NCI-H1930 (cell line): ENCODE measurements at places on chromosomes 16 and 17.
A peak's percentile ranks its signal among the peaks of the same experiment; 100 is the strongest.

DNA sequence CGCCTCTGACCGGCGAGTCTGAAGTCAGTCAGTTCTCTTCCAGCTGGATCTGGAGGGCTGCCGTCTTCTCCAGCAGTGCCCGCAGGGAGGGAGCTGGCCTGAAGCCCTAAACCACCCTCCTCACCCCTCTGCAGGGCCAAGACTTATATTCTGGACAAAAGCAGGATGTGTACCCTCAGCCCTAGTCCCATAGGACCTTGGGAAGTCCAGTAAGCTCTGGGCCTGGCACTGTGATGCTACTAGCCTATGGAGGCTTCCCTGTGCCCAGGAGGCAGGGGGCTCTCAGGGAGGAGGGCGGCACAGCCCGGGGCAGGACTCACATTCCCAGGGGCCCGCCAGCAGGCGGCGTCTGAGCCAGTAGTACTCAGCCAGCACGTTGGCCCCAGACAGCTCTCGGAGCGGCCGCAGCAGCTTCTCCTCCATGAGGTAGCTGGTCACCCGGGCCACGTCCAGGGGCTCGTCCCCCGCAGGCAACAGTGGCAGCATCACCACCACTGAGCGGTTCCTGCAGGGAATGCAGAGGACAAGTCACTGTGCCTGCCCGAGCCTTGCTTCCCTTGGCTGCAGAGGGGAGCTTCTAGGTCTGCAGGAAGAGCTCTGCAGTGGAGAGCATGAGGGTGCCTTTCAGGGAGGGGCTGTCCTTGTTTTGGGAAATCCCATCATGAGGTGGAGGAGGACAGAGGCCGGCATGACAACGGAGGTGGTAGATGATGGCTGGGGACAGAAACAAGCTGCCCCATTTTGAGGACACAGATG, 41.7 kb downstream of the RMI2 start:
- DNase-seq, result no peak

- DNase-seq, result no peak
These were observed 58.0 kb downstream of the PITPNC1 start for GRCh38 chr17:67435122-67435521.

- no peak for DNase-seq
These were observed 23.7 kb upstream of the WSCD1 start for GRCh38 chr17:6046431-6046830.

DNA sequence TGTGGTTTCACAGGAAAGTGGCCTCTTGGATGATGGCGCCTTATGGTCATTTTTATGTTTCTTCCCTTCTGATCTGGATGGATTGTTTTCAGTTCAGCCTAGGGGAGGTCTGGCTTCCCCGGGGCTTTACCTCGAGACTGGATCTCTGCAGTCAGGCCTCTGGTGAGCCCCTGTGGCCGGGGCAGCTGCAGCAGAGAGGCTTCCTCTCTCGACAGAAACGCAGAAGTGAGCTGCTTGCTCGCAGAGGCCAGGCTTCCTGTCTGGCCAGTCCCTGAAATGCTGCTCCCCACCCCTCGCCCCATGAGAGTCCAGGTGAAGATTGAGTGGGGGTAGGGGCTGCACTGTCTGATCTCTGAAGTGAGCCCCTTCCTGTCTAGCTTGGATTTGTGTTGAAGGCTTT, 44.0 kb downstream of the PLCG2 start:
- DNase-seq, result no peak

GRCh38 chr16:73125850-73126524, 78.1 kb upstream of the ZFHX3 start:
- no peak for DNase-seq

DNA sequence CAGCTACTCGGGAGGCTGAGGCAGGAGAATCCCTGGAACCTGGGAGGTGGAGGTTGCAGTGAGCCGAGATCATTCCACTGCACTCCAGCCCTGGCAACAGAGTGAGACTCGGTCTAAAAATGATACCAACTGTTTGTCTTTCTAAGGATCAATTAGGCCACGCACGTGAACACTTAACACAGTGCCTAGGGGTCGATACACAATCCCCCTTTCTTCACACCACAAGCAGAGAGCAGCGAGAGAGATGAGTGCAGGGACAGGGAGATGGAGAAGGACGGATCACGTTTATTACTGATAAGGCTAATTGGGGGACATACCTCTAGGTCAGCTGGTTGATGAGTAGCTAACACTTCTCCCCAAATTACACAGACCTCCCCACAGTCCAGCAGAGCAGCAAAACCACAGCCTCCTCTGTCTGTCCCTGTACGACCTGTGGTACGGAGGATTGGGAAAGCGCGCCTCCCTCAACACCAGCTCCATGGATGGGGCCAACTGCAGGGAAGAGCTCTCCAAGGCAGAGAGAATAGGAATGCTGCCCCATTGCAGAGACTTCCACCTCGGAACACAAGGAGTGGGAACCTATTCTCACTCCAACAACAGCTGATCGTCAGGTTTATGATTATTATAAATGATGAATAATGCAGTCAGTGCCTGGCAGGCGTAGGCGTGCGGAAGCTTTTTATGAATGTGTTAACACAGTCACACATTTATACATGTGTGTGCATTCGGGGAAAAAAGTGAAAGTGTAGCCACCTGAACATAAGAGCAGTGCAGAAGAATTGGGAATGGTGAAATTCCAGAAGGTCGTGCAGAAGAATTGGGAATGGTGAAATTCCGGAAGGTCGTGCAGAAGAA, 155.1 kb downstream of the C16orf95 start:
- no peak for DNase-seq

- no peak for DNase-seq
These were observed 2.8 kb downstream of the MT1X start for GRCh38 chr16:56684926-56685590.

GRCh38 chr16:21277045-21277926, 804 bp downstream of the CRYM start:
- DNase-seq, result no peak

GRCh38 chr17:1736348-1737281, 6.1 kb upstream of the SERPINF2 start:
- no peak for DNase-seq

DNA sequence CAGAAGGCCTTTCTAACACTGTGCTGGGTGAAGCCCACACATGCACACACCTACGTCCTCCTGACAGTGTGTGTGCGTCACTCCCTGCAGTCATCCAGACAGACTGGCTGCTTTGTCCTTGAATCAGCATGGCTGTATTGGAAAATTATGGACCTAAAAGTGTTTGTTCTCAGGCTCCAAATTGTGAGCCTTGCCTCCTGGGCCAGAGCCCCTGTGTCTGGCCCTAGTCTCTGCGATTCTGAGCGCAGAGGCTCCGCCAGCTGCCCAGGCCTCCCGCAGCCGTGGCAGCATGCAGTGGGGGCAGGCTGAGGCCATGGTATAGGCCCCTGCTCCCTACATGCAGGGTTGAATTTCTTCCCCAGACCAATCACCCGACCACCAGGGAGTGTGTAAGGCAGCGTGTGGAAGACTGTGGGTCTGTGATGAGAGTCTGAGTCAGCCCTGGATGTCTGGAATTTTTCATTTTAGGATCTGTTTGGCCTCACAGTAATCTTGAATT, 166.9 kb downstream of the LGALS9B start:
- no peak for DNase-seq

DNA sequence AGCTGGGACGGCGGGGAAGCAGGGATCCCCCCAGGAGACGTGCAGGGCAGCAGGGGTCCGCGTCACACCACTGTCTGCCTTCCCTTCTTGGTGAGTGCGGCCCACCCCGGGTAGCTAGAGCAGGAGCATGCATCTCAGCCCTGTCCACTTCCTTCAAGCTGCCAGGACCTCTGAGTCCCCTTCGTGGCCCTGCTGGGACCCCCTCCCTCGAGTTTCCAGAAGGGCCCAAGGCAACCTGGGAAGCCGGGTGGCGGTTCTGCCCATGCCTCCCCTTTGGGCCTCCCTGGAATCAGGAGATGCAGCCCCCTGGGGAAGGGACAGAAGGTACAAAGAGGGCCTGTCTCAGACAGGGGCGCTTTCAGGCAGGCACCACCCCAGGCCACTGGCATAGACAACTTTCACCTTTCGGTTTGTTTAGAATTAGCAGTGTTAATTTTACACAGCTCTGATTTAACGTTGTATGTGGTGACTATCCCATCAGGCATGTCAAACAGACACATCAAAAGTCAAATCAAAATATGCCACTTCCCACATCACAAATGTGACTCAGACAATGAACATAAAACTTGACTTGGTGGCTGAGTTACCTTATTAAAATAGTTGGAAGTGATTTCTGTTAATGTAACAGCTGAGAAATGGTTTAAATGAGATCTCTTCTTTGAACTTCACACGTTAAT, 94.5 kb upstream of the METRNL start:
- no peak for DNase-seq

DNA sequence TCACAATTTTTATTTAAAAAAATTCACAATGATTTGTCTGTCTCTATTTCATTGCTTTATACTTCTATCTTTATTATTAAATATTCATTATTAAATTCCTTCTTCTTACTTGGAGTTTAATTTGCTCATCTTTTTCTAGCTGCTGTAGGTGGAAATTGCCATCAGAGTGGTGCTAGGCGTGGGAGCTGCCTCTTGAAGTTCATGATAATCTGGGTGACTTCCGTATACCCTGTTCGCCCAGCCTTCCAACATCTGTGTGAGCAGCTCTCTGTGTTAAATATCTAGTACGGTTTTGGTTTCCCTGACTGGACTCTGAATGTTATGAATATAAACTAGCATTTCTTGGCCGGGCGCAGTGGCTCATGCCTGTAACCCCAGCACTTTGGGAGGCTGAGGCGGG, 84.0 kb upstream of the RPH3AL start:
- DNase-seq, result no peak

- no peak for DNase-seq
These were observed 17.8 kb upstream of the CLEC3A start for GRCh38 chr16:78004517-78004916.

GRCh38 chr16:608019-608418, 18.2 kb downstream of the RAB40C start:
- DNase-seq, result no peak

- no peak for DNase-seq
These were observed 175.1 kb downstream of the SOX9 start for GRCh38 chr17:72295916-72296315.

GRCh38 chr16:53142823-53143568, 88.2 kb downstream of the CHD9 start:
- DNase-seq, result no peak

- no peak for DNase-seq
These were observed 2.3 kb downstream of the BAIAP2 start for GRCh38 chr17:81037026-81037797.

DNA sequence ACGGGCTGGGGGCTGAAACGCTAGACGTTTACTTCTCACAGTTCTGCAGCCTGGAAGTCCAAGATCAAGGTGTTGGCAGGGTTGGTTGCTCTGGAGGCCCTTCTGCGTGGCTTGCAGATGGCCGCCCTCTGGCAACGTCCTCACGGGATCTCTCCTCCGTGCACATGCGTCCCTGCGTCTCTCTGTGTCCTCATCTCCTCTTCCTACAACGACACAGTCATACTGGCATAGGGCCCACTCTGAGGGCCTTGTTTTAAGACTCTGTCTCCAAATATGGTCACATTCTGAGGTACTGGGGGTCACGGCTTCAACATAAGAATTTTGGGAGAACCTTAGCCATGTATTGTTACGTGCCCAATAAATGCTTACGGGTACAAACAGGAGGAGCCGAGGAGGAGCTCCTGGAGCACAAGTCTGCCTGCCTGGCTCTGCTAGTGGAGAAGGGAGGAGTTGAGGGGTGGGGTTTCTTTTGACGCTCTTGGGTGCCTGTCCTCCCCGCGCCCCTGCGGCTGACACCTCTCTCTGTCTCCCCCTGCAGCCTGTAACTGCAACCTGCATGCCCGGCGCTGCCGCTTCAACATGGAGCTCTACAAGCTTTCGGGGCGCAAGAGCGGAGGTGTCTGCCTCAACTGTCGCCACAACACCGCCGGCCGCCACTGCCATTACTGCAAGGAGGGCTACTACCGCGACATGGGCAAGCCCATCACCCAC, 141.1 kb downstream of the NTN1 start:
- no peak for DNase-seq

DNA sequence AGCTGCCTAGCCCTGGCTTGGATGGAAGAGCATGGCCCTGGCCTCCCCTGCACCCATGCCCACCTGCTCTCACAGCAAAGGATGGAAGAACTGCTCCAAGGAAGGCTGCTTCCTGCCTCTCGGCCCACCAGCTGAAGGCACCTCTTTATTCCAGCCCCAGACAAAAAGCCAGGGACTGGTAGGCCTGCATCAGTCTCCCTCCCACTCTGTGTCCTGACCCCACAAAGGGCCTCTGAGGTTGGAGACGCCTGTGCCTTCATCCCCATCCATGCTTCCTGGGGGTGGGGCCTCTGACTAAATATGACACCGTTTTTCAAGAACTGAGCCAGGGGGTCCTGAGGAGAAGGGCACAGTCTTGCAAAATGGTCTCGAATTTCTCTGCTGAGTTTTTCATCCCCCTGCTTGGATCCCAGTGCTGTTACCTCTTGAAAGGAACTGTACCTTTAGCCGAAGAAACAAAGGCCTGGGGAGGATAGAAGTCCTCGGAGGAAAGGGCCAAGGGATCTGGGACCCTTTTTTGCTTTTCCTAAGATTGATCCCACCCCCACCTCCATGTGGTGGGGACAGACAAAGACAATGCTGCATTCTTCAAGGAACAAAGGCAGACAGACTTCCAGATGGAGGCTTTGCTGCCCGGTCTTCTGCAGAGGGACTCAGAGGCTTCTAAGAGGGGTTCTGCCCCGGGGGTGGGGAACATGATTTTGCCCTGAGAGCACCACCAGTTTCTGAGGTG, 5.2 kb downstream of the C17orf50 start:
- no peak for DNase-seq

- no peak for DNase-seq
These were observed 64.2 kb downstream of the GNA13 start for GRCh38 chr17:64992325-64992802.

DNA sequence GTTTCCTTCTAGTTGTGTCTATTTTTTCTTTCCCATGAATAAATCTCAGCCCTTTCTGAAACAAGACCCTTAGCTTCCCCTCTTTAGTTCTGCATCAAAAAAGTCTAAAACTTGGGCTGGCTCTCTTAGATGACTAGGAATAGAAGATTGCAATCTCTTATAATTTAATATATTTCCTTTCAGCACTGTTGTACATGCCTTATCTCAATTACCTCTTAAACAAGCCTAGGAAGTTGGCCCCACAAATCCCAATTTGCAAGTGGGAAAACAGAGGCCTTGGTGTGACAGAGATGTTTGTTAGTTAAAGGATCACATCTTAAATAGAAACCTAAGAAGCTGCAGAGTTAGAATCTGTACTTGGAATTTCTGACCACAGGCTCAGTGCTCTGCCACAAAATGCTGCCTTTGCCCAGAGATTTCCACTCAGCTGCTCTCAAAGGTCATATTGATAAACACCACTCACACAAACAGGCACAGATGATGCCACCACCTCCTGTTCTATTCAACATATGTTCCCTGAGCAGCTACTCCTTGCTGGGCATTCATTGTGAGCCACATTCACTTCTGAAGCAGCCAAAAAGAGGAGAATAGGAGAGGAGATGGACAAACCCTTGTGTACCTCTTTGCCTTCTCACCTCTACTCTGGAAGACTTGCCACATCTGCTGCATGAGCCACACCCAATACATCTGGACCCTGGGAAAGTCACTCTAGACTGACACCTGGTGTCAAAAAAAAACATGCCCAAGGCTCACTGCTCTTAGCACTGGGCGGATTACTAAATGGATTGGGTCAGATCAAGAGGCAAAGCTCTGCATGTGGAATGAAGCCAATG, 5.5 kb downstream of the CCDC182 start:
- peak; percentile 13 for DNase-seq

- no peak for DNase-seq
These were observed 6.6 kb upstream of the SLC12A3 start for GRCh38 chr16:56858374-56858773.

- DNase-seq, result no peak
These were observed 108.0 kb upstream of the DNAH9 start for GRCh38 chr17:11490171-11490755.

- DNase-seq, result no peak
These were observed 18.8 kb downstream of the CACNG1 start for GRCh38 chr17:67063141-67063540.

- DNase-seq, result no peak
These were observed 40.7 kb upstream of the MAP3K14 start for GRCh38 chr17:45357364-45357997.
